Fibroblast of skin of left quadriceps (primary cell): ENCODE measurements at places on chromosomes 4 and X.

DNA sequence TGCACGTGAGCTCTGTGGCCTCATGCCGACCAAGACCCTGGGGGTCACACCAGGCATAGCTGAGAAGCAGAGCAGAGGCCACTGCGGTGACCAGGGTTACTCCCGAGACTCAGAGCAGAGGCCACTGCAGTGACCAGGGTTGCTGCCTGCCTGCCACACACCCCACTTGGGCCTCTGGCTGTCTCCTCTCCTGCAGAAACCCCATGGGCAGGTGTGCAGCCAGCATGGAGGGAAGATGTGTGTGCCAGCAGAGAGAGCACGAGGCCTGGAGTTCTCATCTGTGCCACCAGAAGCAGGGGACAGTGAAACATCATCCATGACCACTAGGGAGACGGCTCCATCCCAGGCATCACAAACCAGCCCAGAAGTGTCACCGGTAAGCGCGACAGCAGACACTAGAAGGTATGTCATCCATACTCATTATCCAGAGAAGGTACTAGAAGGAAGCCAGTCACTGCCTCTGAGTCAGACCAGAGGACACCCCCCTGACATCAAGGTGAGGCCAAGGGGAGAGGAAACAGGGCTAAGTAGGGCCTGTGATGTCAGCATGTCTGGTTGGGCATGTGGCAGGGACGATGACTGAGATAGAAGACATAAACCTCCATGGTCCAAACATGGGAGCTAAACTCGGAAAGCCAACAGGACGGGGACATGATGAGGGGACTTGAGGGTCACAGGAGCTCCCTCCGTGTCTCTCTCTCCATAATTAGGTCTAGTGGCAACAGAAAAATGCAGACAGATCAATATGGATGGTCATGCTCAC lies 24.2 kb upstream of the SPON2 start:
- DNase-seq, result no peak

- no peak for DNase-seq
Measured at GRCh38 chrX:120401301-120401700, 39.4 kb downstream of the ATP1B4 start.

DNA sequence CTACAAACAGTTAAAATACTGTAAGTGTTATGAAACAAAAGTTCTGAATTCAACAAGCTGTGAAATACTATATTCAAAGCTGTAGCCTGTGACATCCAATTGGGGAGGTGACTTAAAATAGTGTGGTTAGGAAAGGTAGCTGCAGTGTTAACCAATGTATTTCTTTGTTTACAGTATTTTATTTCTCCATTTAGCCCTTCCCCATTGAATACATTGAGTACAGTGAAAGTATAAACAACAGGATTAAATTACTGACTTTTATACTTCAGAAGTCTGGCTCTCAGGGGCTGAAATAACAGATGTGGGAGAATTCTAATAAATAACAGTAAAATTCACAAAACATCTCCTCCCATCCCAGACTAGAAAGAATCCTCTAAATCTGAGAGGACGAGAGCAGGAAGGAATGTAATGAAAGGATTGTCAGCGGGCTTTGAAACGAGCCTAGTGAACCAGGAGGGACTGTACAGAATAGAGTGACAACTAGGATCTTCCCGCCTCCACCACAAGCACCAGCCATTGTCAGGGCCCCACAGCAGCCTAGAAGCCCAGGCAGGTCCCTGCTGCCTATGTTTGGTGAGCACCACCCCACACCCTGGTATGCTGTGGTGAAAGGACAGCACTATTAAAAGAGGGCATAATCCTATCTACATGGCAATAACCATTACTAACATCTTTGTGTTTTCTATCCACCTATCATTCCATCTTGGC lies 73.7 kb downstream of the SPCS3 start:
- DNase-seq, result no peak

- no peak for DNase-seq
Measured at GRCh38 chrX:35351795-35352483, 409.3 kb downstream of the FAM47B start.

DNA sequence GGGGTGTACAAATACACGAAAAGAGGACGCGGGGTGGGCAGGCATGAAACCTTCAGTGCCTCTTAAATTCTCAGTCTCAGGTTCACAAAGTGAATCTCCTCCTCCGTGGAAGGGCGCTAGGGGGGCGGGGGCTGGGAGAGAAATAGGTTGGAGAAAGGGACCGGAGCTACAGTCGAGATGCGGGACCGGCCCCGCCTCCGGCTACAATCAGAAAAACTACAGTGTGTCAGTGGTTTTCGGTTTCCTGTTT lies 3.4 kb downstream of the MAML3 start:
- no peak for DNase-seq

- no peak for DNase-seq
Measured at GRCh38 chr4:17785858-17786257, 4.4 kb upstream of the FAM184B start.

GRCh38 chrX:28542791-28543190 lies 44.5 kb upstream of the IL1RAPL1 start:
- no peak for DNase-seq

DNA sequence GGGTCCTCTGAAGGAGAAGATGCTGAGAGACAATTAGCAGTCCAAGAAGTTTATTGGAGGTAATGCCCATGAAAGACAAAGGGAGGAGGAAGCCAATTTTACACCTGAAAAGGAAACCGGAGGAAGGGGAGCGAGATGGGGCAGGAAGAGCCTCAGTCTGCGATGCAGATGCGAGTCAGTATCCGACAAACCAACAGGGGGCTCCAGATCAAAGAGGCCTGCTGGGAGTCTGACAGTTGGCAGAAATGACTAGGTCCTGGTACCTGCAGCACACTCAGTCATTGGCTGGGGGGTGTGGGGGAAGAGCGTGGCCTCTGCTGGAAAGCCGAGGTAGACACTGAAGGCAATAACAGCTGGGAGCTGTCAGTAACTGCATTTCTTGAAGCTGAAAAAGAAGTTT lies 231.1 kb upstream of the CENPE start:
- DNase-seq, result no peak

DNA sequence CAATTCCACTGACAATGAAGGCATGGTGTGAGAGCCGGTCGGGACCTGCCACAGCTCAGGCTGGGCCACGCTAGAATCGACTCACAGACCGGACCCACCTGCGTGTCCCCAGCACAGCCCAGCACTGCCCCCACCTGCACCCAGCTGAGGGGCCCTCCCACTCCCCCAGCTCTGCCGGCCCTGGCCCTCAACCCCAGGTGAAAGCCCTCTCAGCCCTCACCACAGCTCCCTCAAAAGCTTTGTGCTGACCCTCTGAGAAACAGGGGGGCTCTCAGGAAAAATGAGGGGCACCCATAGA lies 25.1 kb downstream of the GAK start:
- DNase-seq, result no peak

GRCh38 chr4:111492496-111492895 lies 652.8 kb upstream of the FAM241A start:
- DNase-seq, result no peak

- DNase-seq, result no peak
Measured at GRCh38 chrX:45986081-45986480, 559.1 kb downstream of the ZNF674 start.

DNA sequence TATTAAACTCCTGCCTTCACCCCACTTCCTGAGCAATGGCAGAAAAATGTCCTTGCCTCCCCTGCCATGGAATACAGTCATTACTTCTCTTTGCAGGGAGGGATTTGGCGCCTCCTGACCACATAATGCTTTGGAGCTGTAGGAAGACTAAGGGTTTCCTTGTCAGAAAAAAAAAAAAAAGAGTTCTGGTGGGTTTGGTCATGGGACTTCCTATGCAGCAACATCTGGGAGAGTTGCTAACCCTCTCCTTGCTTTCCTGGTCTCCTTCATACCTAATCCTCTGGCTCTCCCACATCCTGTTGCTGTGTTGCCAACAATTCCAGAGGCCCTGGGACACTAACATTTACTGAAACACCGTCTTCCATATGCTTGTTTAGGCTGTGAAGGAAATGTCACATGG lies 75.1 kb upstream of the MBNL3 start:
- peak; percentile 39 for DNase-seq

DNA sequence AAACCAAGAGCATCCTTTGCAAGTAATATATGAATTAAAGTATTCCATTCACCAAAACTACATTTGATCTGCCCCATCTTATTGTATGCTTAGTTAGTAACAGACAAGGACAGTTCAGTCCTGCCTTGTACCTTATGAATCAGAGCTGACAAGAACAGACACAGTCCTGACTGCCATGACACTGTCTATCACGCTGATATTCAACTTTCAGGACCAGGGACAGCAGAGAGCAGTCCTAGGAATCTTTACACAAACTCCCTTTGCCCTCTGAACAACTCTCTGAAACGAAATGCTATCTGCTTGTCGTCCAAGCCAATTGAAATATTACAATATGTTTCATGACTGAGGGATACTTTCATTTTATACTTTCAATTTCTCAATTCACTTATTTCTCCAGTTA lies 268.6 kb upstream of the VCX start:
- DNase-seq, result no peak

DNA sequence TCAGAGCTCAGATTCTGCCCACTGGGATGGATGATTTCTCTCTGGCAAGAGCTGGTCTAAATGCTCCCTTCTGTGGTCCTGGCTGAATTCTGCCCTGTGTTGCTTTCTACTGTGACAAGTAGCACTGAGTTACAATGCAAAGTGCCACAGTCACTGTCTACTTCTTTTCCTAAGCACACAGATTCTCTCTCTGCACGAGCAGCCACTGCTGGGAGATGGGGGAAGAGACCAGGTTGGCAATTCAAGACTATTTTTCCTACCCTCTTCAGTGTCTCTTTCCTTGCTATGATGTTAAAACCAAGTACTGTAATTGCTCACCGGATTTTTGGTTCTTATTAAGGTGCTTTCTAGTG lies 45.5 kb downstream of the STAP1 start:
- no peak for DNase-seq
